ENCODE measurements at places on chromosomes 16 and 17. TPM values are rescaled to one million over a fixed set of nuclear protein-coding genes. Genes with fewer than 3 reads are reported as not detected.

TMC6 gene
- 64.8 TPM for total RNA-seq

NUP85 gene
- 33.9 TPM for total RNA-seq

- peak overlapping the region; percentile 33 for H3K27ac ChIP-seq
- no peak overlapping the region for H3K4me3 ChIP-seq
- H3K27me3 ChIP-seq = no peaks in the 10 kb centered on the region
- peaks cover 12% of the 10 kb centered on the region for H3K36me3 ChIP-seq
- peaks cover 20% of the 10 kb centered on the region for H3K4me1 ChIP-seq
Measured at GRCh38 chr17:30520882-30521281, 43.7 kb downstream of the GOSR1 start.

- H3K4me1 ChIP-seq = no peaks in the 10 kb centered on the region
- no peaks in the 10 kb centered on the region for H3K27me3 ChIP-seq
- no peak overlapping the region for H3K4me3 ChIP-seq
- no peak for DNase-seq
- H3K36me3 ChIP-seq = no peaks in the 10 kb centered on the region
Measured at GRCh38 chr16:27350006-27350405, 36.2 kb downstream of the IL4R start.

DNA sequence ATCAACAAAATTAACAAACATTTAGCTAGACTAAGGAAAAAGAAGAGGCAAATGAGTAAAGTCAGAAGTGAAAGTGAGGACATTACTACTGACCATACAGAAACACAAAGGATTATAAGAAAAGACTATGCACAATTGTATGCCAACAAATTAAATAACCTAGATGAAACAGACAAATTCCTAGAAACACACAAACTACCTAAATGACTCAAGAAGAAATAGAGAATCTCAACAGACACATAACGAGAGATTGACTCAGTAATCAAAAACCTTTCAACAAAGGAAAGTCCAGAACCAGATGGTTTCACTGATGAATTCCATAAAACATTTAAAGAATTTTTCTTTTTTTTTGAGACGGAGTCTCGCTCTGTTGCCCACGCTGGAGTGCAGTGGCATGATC is 35.7 kb upstream of the MYLK3 start:
- H3K4me1 ChIP-seq = no peaks in the 10 kb centered on the region
- no peaks in the 10 kb centered on the region for H3K27me3 ChIP-seq
- H3K36me3 ChIP-seq = no peaks in the 10 kb centered on the region
- H3K4me3 ChIP-seq = no peak overlapping the region
- no peak overlapping the region for H3K27ac ChIP-seq
- no peak for DNase-seq

DNA sequence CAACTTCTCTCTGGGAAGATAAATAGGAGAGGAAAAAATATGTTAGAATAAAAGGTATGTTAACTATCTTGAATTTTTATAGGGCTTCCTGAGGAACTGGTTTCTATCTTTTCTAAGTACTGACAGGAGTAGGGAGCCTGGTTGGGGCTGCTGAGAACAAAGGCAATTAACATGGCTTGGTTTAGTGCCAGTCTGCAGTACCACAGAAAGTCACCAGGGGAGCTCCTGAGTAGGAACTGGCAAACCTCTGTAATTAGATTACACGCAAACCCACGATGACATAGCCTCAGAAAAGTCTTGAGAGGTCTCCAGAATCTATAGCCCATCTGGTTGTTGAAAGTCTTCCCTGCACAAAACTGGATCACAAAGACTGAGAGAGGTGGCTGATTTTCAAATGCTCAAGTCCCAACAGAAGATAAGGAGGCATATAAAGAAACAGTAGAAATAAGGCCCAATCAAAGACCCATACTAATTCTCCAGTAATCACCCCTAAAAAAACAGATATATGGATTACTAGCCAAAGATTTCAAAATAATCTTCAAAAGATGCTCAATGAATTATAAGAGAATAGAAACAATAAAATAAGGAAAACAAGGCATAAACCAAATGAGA is 11.7 kb upstream of the CNTNAP4 start:
- H3K36me3 ChIP-seq = no peaks in the 10 kb centered on the region
- no peaks in the 10 kb centered on the region for H3K27me3 ChIP-seq
- H3K27ac ChIP-seq = no peak overlapping the region
- H3K4me1 ChIP-seq = no peaks in the 10 kb centered on the region
- DNase-seq = no peak
- H3K4me3 ChIP-seq = no peak overlapping the region

DNA sequence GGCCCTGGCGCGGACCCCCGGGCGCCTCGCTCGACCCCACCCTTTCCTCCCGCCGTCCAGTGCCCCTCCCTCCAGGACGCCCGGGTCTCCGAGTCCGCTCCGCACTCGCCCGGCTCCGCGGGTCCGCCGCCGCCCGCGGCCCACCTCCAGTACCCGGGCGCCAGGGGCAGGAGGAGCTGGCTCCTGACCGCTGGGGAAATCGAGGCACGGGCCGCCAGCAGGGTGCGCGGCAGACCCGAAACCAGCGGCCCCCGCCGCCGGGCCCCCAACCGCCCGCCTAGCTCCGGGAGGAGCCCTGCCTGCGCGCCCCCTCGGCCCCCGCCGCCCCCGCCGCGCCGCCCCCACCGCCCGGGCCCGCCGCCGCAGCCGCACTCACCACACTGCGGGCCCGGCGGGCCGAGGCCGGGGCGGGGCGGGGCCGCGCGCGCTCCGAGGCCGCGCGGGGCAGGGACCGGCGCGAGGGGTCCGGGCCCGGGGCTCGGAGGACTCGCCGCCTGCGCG is 333 bp downstream of the MAFG start:
- H3K36me3 ChIP-seq = peaks cover 2% of the 10 kb centered on the region
- peak overlapping the region; percentile 89 for H3K4me3 ChIP-seq
- peak overlapping the region; percentile 95 for H3K27ac ChIP-seq
- no peaks in the 10 kb centered on the region for H3K27me3 ChIP-seq
- peaks cover 63% of the 10 kb centered on the region for H3K4me1 ChIP-seq

GRCh38 chr16:47644661-47645060 is 183.5 kb downstream of the PHKB start:
- DNase-seq = no peak
- H3K4me1 ChIP-seq = no peaks in the 10 kb centered on the region
- no peaks in the 10 kb centered on the region for H3K27me3 ChIP-seq
- H3K27ac ChIP-seq = no peak overlapping the region
- H3K4me3 ChIP-seq = no peak overlapping the region

DNA sequence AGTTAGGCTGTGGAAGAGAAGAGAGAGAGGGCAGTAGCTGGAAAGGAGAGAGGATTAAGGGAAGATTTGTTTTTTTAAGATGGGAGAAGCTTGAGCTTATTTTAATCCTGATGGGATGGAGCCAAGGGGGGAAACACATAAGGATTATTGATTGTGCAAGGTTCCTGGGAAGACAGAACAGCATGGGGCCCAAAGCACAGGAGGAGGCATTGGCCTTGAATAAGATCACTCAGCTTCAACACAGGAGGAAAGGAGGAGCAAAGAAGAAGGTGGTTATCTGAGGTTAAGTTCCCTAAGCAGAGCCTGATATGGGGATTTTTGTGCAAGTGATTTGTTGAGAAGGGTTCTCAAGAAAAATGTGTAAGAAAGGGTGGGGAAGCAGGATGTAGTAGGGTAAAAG is 169.8 kb downstream of the ABCC12 start:
- no peak for DNase-seq
- no peak overlapping the region for H3K4me3 ChIP-seq
- H3K27ac ChIP-seq = no peak overlapping the region
- no peaks in the 10 kb centered on the region for H3K4me1 ChIP-seq
- H3K27me3 ChIP-seq = no peaks in the 10 kb centered on the region

- H3K4me3 ChIP-seq = no peak overlapping the region
- H3K36me3 ChIP-seq = no peaks in the 10 kb centered on the region
- DNase-seq = no peak
- no peaks in the 10 kb centered on the region for H3K4me1 ChIP-seq
Measured at GRCh38 chr17:67557921-67558320, 159.8 kb upstream of the NOL11 start.

SEZ6L2 gene
- total RNA-seq = 15.7 TPM

USP22 gene
- 79.1 TPM for total RNA-seq

- H3K4me3 ChIP-seq = no peak overlapping the region
- no peaks in the 10 kb centered on the region for H3K36me3 ChIP-seq
- no peak for DNase-seq
- H3K4me1 ChIP-seq = peaks cover 15% of the 10 kb centered on the region
- H3K27me3 ChIP-seq = no peaks in the 10 kb centered on the region
Measured at GRCh38 chr16:67302970-67303369, 23.6 kb downstream of the KCTD19 start.

COX6A2 gene
- total RNA-seq = not detected

PABPN1L gene
- total RNA-seq = not detected

DNA sequence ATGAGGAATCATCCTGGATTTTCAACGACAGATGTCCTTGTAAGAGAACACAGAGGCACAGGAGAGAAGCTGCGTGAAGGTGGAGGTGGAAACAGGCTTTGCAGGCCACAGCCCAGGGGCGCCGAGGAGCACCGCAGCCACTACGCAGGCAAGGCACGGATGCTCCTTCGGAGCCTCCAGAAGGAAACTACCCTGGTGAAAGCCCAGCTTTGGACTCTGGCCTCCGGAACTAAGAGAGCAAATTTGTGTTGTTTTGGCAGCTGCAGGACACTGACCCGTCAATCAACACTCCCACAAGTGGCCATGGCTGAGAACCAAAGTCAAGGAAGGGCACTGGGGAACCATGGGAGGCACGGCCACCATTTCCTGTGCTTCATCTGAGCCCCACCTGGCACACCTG is 3.4 kb downstream of the ARL16 start:
- no peak overlapping the region for H3K4me3 ChIP-seq
- no peak for DNase-seq
- H3K36me3 ChIP-seq = no peaks in the 10 kb centered on the region
- H3K4me1 ChIP-seq = peaks cover 27% of the 10 kb centered on the region

CLDN9 gene
- not detected for total RNA-seq

CNGB1 gene
- not detected for total RNA-seq

DNA sequence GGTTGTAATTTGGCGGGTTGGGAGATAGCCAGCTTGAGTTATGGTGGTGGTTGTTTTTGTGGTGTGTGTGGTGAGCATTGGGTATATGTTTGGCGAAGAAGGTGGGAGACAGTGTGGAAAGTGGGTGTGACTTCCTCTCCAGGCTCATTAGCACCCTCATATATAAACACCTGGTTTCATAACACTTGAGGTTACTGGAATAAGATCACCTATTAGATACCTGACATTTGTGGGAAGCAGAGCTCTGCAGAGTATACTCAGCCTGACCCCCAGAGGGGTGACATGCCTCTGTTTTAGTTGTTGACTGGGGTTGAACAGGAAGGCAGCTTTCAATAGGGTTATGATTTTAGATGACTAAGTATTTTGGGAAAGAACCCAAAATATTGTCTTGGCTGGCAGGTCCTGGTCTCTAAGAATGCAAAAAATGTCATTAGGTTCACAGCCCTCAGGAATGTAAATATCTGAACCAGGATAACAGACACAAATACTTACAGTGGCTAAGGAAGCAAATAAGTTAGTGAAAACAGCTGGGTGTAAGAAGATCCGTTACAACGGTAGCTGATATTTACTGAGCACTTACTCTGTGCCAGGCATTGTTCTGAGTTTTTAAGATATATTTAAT is 18.3 kb upstream of the EFCAB13 start:
- H3K27me3 ChIP-seq = no peaks in the 10 kb centered on the region
- peak overlapping the region; percentile 4 for H3K27ac ChIP-seq
- H3K36me3 ChIP-seq = no peaks in the 10 kb centered on the region
- no peak overlapping the region for H3K4me3 ChIP-seq
- DNase-seq = no peak
- no peaks in the 10 kb centered on the region for H3K4me1 ChIP-seq

UMOD gene
- total RNA-seq = not detected

- no peaks in the 10 kb centered on the region for H3K4me1 ChIP-seq
- H3K27ac ChIP-seq = no peak overlapping the region
- DNase-seq = no peak
Measured at GRCh38 chr16:64151990-64152767, 969.7 kb downstream of the CDH11 start.

MTSS2 gene
- 102 TPM for total RNA-seq

DNA sequence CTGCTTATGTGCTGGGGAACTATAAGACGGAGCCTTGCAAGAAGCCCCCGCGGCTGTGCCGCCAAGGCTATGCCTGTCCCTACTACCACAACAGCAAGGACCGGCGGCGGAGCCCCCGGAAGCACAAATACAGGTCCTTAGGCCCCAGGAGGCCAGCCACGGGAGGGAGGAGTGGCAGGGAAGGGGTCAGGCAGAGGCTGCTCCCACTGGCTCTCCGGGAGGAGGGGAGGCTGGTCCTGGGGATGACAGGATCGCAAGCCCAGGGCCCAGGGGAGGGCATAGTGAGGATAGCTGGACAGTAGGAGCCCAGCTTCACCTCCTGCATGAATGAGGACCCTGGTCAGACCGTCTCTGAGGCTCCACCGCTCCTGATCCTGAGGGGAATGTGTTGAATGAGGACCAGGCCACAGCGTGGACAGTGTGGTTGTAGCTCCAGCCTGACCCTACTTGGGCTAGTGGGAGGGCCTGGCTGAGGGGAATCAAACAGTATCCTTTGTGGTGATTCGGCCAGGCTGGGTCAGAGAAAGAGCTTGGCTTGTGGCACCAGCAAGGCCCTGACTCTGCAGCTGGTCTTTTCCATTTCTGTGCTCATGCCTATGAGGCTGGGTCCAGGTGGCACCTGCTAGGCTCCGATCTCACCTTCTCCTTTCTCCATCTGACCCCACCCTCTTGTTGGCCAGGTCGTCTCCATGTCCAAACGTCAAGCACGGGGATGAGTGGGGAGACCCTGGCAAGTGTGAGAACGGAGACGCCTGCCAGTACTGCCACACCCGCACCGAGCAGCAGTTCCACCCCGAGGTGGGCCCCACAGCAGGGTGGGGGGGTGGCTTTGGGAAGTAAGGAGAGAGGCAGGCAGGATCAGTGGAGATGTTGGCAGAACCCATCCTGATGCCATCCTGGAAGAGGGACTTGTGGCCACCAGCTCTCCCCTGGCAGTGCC is 28.7 kb downstream of the UNK start:
- H3K4me1 ChIP-seq = peaks cover 50% of the 10 kb centered on the region
- H3K27me3 ChIP-seq = no peaks in the 10 kb centered on the region
- no peak overlapping the region for H3K4me3 ChIP-seq
- no peak overlapping the region for H3K27ac ChIP-seq
- DNase-seq = no peak

DNA sequence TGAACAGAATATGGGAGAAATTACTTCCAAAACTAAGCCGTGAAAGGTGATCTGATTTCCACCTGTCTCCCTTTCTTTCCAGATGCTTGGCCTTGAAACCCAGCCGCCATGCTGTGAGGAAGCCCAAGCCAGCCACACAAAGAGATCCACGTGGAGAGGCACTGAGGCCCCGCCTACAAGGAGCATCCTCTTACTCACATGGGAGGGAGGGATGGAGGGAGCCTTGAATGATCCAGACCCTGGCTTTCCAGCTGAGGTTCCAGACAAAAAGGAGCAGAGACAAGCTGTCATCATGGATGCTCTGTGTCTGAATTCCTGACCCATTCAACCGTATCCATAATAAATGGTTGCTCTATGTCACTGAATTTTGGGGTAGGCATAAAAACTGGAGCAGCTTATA is 48.9 kb upstream of the HAPSTR1 start:
- no peak overlapping the region for H3K4me3 ChIP-seq
- H3K36me3 ChIP-seq = no peaks in the 10 kb centered on the region
- H3K27me3 ChIP-seq = no peaks in the 10 kb centered on the region

- no peak overlapping the region for H3K27ac ChIP-seq
- DNase-seq = no peak
- no peaks in the 10 kb centered on the region for H3K27me3 ChIP-seq
- H3K4me3 ChIP-seq = no peak overlapping the region
- H3K4me1 ChIP-seq = peaks cover 33% of the 10 kb centered on the region
Measured at GRCh38 chr16:1471569-1472194, 3.1 kb downstream of the CLCN7 start.
